Stimulated activated CD8-positive, alpha-beta memory T cell treated with anti-CD3 and anti-CD28 coated beads, Interleukin-7, amount 100 ng/mL, for 1 hour (primary cell): ENCODE measurements at places on chromosomes 11 and 22.

DNA sequence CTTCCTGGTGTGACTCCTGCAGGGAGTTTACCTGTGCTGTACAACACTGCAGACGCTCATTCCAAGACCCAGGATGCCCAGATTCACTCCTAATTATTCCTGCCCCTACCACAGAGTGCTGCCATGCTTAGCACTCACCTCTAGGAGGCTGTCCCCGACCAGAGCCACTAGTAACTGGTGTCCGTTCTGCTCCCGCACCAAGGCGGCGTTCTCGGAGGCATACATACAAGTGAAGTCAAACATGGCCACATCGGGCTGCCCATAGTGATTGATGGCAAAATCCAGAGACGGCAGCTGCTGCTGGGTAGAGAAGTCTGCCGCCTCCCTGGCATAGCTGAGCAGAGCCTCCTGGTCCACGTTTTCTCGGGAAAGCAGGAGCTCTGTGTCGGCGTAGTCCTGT, 122.3 kb upstream of the BID start:
- no peak for DNase-seq

GRCh38 chr11:78313898-78314297, 103.7 kb downstream of the GAB2 start:
- DNase-seq, result no peak

DNA sequence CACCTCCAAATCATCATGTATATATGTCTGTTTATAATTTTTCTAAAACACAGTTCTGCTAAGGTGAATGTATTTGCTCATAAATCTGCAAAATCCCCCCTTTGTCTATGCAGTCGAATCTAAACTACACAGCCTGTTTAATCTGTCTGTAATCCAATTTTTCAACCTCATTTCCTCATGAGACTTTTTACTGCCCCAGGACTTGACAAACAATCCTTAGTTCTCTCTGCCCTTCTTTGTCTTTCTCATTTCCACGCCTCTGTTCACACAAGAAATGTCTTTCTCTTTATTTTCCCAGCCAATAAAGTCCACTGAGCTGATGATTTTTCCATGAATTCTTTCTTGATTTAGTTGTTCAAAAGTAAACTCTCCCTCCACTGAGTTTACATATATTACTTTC, 1154.3 kb downstream of the FAM181B start:
- no peak for DNase-seq

GRCh38 chr11:65557280-65558001, 718 bp downstream of the LTBP3 start:
- no peak for DNase-seq
